ENCODE measurements at places on chromosomes 1 and 21. TPM values are rescaled to one million over a fixed set of nuclear protein-coding genes. Genes with fewer than 3 reads are reported as not detected.

DNA sequence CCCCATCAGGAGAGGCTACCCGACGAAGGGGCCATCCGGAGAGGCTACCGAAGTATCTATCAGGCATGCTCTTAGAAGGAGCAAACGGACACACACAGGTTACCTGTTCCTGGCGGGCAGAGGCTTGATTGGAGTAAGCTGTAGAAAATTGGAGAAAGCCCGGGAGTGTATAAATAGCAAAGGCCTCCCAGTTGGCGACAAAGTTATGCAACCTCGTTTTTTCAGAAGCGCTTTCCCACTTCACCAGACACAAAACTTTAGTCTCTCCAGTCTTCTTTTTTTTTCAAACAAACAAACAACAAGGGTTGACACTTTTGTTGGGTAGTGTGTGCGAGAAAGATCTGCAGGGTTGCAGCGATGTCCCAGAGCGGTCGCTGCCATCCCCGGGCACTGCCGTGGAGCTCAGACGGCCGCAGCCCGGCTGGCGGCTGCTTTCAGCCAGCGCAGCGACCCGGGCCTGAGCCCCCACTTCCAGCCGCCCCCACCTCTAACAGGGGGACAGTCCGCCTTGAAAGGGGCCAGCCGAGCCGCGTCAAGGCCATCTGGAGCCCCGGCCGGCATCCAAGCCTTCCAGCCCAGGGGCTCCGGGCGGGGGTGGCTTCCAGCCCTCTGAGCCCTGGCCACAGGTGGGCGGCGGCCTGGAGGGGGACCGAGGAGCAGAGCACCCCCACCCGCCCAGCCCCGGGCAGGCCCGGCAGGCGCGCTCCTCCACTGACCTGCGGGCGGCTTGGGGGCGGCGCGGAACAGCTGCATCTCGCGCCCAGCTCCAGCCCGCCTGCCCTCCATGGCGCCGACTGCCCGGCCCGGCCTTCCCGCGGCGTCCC is 616 bp downstream of the MCOLN3 start:
- H3K36me3 ChIP-seq, result no peaks in the 10 kb centered on the region
- H3K4me3 ChIP-seq, result no peak overlapping the region
- peaks cover 19% of the 10 kb centered on the region for H3K4me1 ChIP-seq
- H3K27me3 ChIP-seq, result no peaks in the 10 kb centered on the region

The ABL2 gene
- total RNA-seq, result 20.7 TPM

The KDF1 gene
- total RNA-seq, result 1.4 TPM

DNA sequence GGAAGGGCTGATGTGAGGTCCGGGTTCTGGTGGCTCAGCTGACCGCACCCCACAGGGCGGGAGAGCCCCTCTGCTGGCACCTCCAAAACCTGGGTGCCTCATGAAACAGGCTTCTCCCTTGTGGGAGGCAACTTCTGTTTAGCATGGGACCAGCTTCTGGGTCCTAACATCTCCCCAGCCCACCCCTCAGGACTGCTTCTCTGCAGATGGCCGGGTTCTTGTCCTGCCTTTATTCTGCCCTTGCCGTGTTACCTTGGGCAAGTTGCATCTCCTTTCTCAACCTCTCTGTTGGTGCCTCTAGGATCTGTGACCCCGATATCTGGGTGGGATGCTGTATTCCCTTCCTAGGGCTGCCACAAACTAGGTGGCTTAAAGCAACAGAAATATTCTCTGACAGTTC is 15.0 kb upstream of the TTC22 start:
- no peaks in the 10 kb centered on the region for H3K4me1 ChIP-seq
- H3K36me3 ChIP-seq, result no peaks in the 10 kb centered on the region
- no peak overlapping the region for H3K27ac ChIP-seq
- no peaks in the 10 kb centered on the region for H3K27me3 ChIP-seq

GRCh38 chr1:209570743-209571142 is 12.8 kb upstream of the CAMK1G start:
- H3K36me3 ChIP-seq, result no peaks in the 10 kb centered on the region
- H3K27ac ChIP-seq, result no peak overlapping the region
- H3K4me3 ChIP-seq, result no peak overlapping the region
- H3K27me3 ChIP-seq, result no peaks in the 10 kb centered on the region
- peaks cover 5% of the 10 kb centered on the region for H3K4me1 ChIP-seq

The TLCD4 gene
- total RNA-seq, result 1.3 TPM

The PPIAL4G gene
- 1.4 TPM for total RNA-seq

- H3K27ac ChIP-seq, result no peak overlapping the region
- H3K4me1 ChIP-seq, result no peaks in the 10 kb centered on the region
- no peaks in the 10 kb centered on the region for H3K27me3 ChIP-seq
Observed at GRCh38 chr1:151680391-151680790, 36.2 kb downstream of the CELF3 start.

GRCh38 chr1:92424381-92424780 is 62.3 kb downstream of the GFI1 start:
- no peak overlapping the region for H3K4me3 ChIP-seq
- no peak overlapping the region for H3K27ac ChIP-seq
- no peaks in the 10 kb centered on the region for H3K4me1 ChIP-seq
- DNase-seq, result no peak

DNA sequence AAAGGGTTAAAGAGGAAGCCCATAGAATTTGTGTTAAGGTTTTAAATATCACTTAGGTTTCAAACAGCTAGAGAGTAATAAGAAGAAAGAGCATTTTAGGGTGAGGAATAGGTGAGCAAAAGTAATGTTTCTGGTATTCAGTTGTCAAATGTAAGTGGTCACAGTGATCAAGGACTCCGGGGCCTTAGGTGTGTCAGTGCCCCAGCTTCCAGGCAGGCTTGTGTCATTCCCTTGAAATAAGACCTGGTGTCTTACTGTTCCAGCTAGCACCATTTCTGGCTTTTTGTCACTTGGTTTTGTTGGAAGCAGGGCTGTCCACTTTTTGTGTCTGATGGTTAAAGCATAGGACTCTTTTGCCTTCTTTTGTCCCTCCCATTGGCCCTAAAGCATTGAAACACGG is 69.6 kb downstream of the DYRK1A start:
- H3K27me3 ChIP-seq, result no peaks in the 10 kb centered on the region
- no peaks in the 10 kb centered on the region for H3K36me3 ChIP-seq
- H3K4me1 ChIP-seq, result peaks cover 18% of the 10 kb centered on the region
- H3K27ac ChIP-seq, result peak overlapping the region; percentile 4
- no peak for DNase-seq

The OBSCN gene
- total RNA-seq, result 65.3 TPM

The COP1 gene
- total RNA-seq, result 68.5 TPM

The CRYZ gene
- 21.7 TPM for total RNA-seq

- DNase-seq, result no peak
- H3K27me3 ChIP-seq, result no peaks in the 10 kb centered on the region
- no peaks in the 10 kb centered on the region for H3K4me1 ChIP-seq
Observed at GRCh38 chr1:81073580-81073979, 727.2 kb upstream of the ADGRL2 start.

- peaks cover 9% of the 10 kb centered on the region for H3K4me1 ChIP-seq
- H3K36me3 ChIP-seq, result no peaks in the 10 kb centered on the region
- H3K4me3 ChIP-seq, result no peak overlapping the region
- no peak for DNase-seq
- no peak overlapping the region for H3K27ac ChIP-seq
Observed at GRCh38 chr1:183953031-183953430, 84.5 kb downstream of the COLGALT2 start.

The EPHA8 gene
- total RNA-seq, result not detected

DNA sequence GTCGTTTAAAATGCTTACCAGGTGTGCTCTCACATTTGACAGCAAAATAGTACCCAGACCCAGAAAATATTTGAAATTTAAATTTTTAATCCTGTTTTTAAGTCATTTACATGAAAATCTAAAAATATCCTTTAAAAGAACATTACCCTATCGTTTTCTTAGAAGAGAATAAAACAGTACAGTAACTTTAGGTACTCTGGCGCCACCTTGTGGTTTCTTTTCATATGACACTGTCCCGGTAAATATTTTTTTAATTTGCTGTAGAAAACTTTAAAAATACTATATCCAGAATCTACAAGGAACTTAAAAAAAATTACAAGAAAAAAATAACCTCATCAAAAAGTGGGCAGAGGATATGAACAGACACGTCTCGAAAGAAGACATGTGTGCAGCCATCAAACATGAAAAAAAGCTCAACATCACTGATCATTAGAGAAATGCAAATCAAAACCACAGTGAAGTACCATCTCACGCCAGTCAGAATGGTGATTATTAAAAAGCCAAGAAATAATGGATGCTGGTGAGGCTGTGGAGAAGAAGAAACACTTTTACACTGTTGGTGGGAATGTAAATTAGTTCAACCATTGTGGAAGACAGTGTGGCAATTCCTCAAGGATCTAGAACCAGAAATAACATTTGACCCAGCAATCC is 129.2 kb downstream of the RGS21 start:
- H3K27me3 ChIP-seq, result no peaks in the 10 kb centered on the region
- no peaks in the 10 kb centered on the region for H3K36me3 ChIP-seq
- H3K4me1 ChIP-seq, result no peaks in the 10 kb centered on the region
- peak; percentile 58 for DNase-seq
- no peak overlapping the region for H3K27ac ChIP-seq

DNA sequence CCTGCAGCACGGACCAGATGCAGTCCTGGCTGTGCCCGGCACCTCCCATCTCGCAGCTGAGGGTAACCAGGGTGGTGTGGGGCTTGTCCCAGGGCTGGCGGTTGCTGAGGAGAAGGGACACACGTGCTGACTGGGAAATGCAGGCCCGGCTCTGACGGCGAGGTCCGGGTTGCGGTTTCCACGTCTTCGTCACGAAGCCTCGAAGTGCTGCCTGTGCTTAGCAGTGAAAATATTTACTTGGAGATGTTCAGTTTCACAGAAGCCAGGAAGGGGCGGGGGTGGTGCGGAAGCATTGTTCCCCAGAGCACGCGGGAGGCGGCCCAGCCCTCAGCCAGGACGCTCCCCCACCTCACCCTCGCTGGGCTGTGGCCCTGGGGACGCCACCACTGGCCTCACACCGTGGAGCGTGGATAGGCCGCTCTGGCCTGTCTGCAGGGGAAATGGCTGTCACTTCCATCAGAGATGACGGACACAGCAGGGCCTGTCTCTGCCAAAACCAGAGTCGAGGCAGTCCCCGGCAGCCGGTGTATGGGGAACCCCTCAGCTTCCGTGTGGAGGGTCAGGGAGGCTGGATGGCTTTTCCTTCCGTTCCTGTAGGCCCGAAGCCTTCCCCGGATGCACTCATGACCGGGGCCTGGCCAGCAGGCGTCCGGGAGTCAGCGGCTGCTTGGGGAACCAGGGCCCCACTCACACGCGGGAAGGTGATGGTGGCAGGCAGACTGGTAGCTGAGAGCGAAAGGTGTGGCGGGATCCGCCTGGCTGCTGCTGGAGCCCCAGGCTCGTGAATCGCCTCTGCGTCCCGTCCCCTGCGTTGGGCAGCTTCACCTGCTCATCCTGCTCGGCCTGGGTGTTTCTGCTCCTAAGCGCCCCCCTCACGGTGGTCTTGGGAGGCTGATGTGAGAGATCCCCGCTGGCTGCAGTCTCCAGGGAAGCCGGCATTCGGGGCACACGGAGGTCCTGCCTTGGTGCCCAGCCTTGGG is 14.7 kb upstream of the POFUT2 start:
- DNase-seq, result no peak
- H3K4me3 ChIP-seq, result no peak overlapping the region
- no peaks in the 10 kb centered on the region for H3K4me1 ChIP-seq
- no peaks in the 10 kb centered on the region for H3K27me3 ChIP-seq
- H3K36me3 ChIP-seq, result no peaks in the 10 kb centered on the region
- no peak overlapping the region for H3K27ac ChIP-seq

DNA sequence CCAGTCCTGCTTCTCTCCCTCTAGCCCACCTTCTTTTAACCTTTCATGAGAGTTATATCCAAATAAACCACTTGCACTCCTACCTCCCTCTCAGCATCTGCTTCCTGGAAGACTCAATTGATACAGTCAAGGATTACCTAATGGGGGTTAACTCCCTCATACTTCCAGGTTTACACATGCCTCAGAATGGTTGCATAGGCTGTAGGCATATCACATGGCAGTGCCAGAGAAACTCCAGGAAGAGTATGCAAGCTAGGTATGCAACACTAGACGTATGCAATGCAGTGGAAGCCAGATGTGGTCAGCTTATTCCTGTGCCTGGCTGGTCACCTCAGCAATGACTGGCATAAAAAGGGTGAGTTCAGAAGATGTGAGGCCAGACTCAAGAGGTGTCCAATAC is 32.7 kb upstream of the VANGL1 start:
- no peaks in the 10 kb centered on the region for H3K27me3 ChIP-seq
- H3K36me3 ChIP-seq, result no peaks in the 10 kb centered on the region
- DNase-seq, result no peak
- H3K4me3 ChIP-seq, result no peak overlapping the region
- H3K4me1 ChIP-seq, result no peaks in the 10 kb centered on the region

GRCh38 chr1:177615251-177615650 is 354.6 kb downstream of the SEC16B start:
- no peaks in the 10 kb centered on the region for H3K27me3 ChIP-seq
- no peak overlapping the region for H3K27ac ChIP-seq
- H3K4me3 ChIP-seq, result no peak overlapping the region
- no peak for DNase-seq
- no peaks in the 10 kb centered on the region for H3K36me3 ChIP-seq
- H3K4me1 ChIP-seq, result no peaks in the 10 kb centered on the region

GRCh38 chr1:217106231-217106901 is 383.1 kb upstream of the ESRRG start:
- no peaks in the 10 kb centered on the region for H3K27me3 ChIP-seq
- no peak overlapping the region for H3K27ac ChIP-seq
- DNase-seq, result no peak
- H3K4me3 ChIP-seq, result no peak overlapping the region
- no peaks in the 10 kb centered on the region for H3K36me3 ChIP-seq

- H3K36me3 ChIP-seq, result no peaks in the 10 kb centered on the region
- peaks cover 31% of the 10 kb centered on the region for H3K4me1 ChIP-seq
- H3K4me3 ChIP-seq, result peak overlapping the region; percentile 18
- peak overlapping the region; percentile 73 for H3K27ac ChIP-seq
- peak; percentile 67 for DNase-seq
- H3K27me3 ChIP-seq, result no peaks in the 10 kb centered on the region
Observed at GRCh38 chr21:14116080-14116481, 94.7 kb downstream of the LIPI start.

GRCh38 chr1:190098756-190099155 is 378.9 kb downstream of the BRINP3 start:
- no peaks in the 10 kb centered on the region for H3K36me3 ChIP-seq
- no peak overlapping the region for H3K27ac ChIP-seq
- no peaks in the 10 kb centered on the region for H3K27me3 ChIP-seq
- no peak for DNase-seq
- no peaks in the 10 kb centered on the region for H3K4me1 ChIP-seq

- peak overlapping the region; percentile 14 for H3K4me3 ChIP-seq
- no peaks in the 10 kb centered on the region for H3K36me3 ChIP-seq
- no peak for DNase-seq
- H3K27ac ChIP-seq, result peak overlapping the region; percentile 97
- H3K4me1 ChIP-seq, result peaks cover 17% of the 10 kb centered on the region
Observed at GRCh38 chr1:152048416-152049009, 11.7 kb upstream of the S100A11 start.

GRCh38 chr1:72827278-72827677 is 544.9 kb upstream of the NEGR1 start:
- no peak for DNase-seq
- no peak overlapping the region for H3K4me3 ChIP-seq

GRCh38 chr1:160853754-160854153 is 8.9 kb downstream of the CD244 start:
- DNase-seq, result no peak
- no peaks in the 10 kb centered on the region for H3K27me3 ChIP-seq
- H3K36me3 ChIP-seq, result no peaks in the 10 kb centered on the region
- H3K4me1 ChIP-seq, result no peaks in the 10 kb centered on the region

GRCh38 chr1:234893725-234894630 is 234.7 kb downstream of the TOMM20 start:
- no peaks in the 10 kb centered on the region for H3K36me3 ChIP-seq
- H3K4me3 ChIP-seq, result no peak overlapping the region
- no peaks in the 10 kb centered on the region for H3K4me1 ChIP-seq
- H3K27ac ChIP-seq, result no peak overlapping the region
- no peaks in the 10 kb centered on the region for H3K27me3 ChIP-seq
